ENCODE measurements at places on chromosomes 16 and 17.

DNA sequence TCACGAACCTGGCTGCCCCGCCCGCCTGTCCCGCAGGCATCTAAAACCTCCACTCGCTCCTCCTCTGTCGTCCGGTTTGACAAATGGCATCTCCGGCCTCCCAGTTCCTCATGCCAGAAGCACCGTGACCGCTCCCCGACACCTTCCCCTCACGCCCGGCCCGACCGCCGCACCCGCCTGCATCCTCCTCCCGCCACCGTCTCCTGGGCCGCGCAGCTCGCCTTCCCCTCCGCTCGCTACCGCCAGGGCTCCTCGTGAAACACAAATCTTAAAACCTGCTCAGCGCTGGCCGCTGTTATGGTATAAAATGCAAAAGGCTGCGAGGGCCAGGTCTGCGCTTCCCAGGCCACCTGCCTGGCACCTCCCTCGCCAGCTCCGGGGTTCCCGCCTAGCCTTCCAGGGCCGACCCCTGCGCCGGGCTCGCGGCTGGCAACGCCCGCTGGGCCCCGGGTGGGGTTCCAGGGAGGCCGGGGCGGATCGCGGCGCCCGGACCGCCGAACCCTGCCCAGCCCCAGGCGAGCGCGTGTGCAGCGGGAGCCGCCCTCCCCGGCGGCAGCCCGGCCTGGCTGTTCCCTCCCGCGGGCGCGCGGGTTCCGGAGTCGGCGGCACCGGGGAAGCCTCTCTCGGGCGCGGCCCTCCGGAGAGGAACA lies 488 bp downstream of the SPSB3 start:
- no peak for DNase-seq

GRCh38 chr16:87948119-87948545 lies 3.1 kb upstream of the BANP start:
- DNase-seq = no peak

DNA sequence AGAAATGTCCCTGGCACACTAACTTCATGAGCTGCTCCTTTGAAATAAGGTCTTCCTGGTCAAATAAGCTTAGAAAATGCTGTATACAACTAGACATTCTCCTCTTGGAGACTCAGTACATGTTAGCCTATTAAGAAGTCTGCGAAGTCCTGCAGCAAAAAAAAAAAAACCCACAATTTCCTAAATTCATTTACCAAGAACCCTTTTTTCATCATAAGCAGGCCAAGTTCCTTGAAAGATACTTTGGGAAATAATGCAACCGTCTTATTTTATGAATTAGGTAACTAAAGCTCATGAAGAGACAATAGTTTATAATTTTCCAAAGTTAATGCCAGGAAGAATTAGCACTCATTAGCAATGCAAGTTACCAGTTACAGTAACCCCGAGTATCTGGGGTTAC lies 49.0 kb upstream of the HAS3 start:
- no peak for DNase-seq

DNA sequence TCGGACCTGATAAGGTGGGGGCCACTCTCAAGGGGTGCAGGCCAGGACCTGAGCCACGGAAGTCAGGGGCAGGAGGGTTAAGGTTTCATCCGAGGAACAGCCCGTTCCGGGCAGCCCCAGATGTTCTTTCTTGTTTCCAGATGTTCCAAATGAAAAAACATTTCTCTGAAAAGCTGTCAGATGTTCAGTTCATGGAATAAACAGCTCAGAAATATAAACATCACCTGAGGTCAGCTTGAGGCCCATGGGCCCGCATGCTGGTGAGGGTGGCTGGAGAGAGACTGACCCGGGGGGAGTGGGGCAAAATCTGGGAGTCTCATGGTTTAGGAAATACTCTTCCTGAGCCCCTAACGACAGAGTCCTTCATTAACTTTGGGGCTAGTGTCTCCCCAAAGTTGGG lies 1.5 kb upstream of the CD79B start:
- no peak for DNase-seq

DNA sequence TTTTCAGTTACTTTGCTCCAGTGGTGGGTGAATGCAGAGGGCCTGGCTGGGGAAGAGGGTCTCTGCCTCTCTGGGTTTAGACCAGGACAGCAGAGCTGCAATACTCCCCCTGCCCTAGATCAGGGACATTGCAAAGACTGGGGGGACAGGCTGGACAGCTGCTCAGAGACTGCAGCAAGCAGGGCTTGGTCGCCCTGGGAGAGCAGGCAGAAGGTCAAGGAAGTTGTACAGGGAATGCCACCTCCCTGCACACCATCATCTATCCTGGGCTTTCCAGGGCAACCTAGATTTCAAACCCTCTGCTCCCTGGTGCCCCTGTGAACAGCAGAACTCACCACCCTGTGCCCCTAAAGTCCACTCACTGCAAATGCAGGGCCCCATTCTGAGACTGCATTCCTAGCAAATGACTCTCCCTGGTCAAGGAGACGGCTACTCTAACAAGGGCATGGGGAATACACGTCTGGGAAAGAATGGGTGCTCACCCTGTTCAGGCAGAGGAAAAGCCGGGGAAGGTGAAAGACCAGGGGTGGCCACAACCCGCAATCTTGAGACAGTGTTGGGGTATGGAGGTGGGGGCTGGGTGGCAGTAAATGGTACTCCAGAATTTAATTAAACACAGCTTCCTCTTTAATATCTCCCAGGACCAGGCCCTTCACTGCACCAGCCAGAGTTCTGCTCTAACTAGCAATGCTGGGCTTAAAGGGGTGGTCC lies 1.0 kb downstream of the KIFC3 start:
- peak; percentile 74 for DNase-seq

DNA sequence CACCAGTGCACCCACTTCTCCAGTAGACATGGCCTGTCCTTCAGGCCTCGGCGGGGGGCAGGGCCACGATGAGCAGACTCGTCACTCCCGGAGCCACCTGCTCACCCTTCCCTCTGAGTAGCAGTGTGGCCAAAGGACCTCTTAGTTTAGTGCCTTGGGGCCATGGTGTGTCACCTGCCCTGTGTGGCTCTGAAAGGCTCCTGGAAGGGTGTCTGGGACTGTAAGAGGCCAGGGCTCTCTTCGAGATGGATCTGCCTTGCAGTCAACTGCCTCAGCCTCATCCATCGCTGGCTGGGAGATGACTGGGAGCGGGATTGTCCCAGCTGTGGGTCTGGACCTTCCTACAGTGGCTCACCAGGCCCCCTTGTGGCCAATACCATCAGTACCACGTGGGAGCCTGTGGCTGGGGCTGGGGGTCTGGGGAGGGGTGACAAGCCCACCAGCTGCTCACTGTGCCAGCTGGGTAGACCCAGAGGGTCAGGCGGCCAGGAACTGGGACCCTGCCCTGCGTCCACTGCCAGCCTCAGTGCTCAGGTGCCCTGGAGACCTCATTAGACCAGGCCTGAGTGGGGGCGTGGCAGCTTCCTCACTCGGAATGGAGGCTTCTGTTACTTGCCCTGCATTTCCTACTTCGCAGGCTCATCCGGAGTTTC lies 133.4 kb downstream of the OR1D5 start:
- no peak for DNase-seq

GRCh38 chr17:29031488-29031887 lies 11.5 kb upstream of the PIPOX start:
- DNase-seq = no peak

DNA sequence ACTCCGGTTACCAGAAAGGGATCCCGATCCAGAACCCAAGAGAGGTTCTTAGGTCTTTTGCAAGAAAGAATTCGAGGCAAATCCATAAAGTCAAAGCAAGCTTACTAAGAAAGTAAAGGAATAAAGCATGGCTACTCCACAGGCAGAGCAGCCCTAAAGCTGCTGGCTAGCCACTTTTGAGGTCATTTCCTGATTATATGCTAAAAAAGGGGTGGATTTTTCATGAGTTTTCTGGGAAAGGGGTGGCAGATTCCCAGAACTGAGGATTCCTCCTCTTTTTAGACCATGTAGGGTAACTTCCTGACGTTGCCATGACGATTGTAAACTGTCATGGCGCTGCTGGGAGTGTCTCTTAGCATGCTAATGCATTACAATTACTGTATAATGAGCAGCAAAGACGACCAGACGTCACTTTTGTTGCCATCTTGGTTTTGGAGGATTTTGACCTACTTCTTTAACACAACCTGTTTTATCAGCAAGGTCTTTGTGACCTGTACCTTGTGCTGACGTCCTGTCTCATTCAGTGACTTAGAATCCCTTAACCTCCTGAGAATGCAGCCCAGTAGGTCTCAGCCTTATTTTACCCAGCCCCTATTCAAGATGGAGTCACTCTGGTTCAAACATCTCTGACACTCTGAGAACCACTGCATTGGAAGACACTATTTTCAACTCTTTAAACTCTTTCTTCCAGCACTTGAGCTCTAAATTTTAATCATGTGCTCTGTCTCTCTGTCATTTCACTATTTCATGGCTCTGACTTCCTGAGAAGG lies 203.6 kb upstream of the CACNG3 start:
- DNase-seq = no peak

GRCh38 chr17:12549499-12550041 lies 116.1 kb upstream of the MYOCD start:
- DNase-seq = peak; percentile 41

DNA sequence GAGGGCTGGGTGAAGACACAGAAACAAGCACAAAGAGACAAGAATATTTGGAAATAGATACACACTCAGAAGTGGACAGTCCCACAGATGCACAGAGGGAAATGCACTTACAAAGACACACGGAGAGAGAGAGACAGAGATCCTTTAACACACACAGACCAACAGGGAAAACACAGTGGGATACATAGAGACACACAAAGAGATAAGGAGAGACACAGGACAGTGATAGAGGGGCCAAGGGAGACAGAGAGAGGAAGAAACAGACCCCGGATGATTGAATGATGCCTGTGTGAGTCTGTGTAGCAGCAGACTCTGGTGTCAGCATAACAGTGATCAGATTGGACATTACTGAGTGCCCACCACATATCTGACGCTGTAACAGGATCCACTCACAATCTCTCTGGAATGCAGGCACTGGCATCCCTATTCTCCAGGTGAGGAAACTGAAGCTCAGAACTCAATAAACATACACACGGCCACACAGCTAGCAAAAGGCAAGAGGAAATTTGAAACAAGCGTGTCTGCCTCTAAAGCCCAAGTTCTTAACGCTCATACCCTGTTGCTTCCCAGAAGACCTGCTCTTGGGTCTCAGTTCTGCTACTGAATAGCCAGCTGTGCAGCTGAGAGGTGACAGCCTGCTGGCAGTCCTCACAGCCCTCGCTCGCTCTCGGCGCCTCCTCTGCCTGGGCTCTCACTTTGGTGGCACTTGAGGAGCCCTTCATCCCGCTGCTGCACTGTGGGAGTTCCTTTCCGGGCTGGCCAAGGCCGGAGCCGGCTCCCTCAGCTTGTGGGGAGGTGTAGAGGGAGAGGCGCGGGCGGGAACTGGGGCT lies 186.3 kb upstream of the NLRP1 start:
- no peak for DNase-seq

- DNase-seq = no peak
Observed at GRCh38 chr16:68360956-68361355, 50.1 kb downstream of the PRMT7 start.

DNA sequence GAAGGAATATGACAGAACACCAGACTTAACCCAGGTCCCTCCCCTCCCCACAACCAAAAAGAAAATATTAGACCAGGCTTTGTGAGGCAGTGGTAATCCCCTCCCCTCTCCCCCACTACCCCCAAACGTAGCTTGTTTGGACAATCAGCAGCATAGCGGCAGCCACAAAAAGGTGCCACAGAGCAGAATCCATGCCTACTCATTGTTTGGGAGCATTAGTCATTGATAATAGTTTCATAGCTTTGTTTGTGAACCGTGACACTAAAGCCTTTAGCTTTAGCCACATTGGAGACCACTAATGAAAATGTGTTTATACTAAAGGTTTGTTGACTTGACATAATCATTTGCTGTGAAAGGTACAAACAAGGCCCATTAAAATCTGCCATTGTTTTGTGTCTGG lies 65.1 kb downstream of the NUP93 start:
- no peak for DNase-seq

DNA sequence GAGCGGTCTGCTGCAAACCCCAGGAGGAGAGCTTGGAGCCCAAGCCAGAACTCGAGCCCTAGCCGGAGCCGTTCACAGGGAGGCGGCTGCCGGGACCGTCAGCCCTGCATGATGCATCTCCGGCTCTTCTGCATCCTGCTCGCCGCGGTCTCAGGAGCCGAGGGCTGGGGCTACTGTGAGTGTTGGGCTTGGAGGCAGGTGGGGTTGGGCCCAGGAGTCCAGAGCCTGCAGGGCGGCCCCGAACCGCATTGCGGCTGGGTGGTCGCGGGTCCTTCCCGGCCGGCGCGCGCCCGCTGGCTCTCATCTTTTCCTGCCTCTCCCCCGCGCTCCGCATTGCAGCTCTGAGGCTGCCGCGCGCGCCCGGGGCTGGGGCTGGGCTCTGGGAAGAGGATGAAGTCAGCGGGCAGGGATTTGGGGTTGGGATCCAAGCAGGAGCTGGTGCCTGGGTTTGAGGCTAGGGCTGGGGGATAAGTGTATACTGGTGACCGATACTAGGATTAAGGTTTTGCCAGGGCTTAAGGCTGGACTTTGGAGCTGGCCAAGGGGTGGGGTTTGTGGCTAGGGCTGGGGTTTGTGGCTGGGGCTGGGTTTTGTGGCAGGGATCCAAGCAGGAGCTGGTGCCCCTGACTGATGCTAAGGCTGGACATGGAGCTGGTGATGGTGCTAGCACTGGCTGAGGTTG lies 532 bp downstream of the CNTNAP1 start:
- DNase-seq = peak; percentile 63

DNA sequence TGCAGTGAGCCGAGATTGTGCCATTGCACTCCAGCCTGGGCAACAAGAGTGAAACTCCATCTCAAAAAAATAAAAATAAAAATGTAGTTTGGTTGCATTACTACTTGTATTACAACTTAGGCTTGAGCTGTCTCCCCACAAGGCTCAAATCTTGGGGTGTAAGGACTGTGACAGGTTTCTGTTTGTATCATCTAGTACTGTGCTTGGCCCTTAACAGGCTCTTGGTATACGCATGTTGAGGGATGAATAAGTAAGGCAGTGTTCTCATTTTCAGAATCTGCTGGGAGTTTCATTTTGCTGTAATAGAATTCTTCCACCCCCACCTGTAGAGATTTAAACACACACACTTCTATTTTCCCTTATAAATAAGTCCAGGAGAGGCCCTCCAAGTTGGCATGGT lies 289.4 kb upstream of the EEF2KMT start:
- no peak for DNase-seq

GRCh38 chr16:87131996-87132345 lies 185.2 kb downstream of the C16orf95 start:
- DNase-seq = no peak
